ENCODE measurements at places on chromosomes 12 and 14. TPM values are rescaled to one million over a fixed set of nuclear protein-coding genes. Genes with fewer than 3 reads are reported as not detected.
A peak's percentile ranks its signal among the peaks of the same experiment; 100 is the strongest.

DNA sequence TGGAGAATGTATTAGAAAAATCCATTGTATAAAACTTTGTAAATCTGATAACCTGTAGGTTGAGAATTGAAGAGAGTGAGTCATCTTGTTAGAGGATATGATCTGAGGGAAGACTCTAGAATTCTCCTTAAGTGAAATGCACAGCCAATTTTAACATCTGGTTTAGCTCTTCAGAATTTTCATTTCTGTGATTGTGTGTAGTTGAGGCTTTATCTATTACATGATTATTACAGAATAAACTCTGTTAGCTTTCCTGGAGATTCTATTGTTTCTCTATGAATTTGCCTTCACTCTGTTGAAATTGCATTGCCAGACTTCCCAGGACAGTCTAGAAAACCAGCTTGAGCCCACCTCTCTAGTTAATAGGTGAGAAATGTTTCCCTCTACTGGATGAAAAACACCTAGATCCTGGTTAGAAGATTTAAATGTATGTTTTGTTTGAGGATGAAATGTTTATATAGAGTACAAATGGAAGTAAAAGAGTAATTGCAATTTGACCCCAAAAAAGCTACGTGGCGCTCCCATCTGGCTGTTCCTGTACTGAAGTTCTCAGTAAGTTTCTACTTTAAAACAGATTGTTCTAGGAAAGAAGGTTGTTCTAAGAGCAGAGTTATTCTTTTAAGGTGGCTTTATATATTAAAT, 2.9 kb downstream of the NUDT4 start:
- H3K4me1 ChIP-seq, result no peaks in the 10 kb centered on the region
- peak overlapping the region; percentile 96 for H3K4me3 ChIP-seq

- H3K4me1 ChIP-seq, result no peaks in the 10 kb centered on the region
- H3K27ac ChIP-seq, result no peak overlapping the region
- H3K27me3 ChIP-seq, result no peaks in the 10 kb centered on the region
- H3K36me3 ChIP-seq, result no peaks in the 10 kb centered on the region
Observed at GRCh38 chr12:88600272-88600671, 20.0 kb upstream of the KITLG start.

DNA sequence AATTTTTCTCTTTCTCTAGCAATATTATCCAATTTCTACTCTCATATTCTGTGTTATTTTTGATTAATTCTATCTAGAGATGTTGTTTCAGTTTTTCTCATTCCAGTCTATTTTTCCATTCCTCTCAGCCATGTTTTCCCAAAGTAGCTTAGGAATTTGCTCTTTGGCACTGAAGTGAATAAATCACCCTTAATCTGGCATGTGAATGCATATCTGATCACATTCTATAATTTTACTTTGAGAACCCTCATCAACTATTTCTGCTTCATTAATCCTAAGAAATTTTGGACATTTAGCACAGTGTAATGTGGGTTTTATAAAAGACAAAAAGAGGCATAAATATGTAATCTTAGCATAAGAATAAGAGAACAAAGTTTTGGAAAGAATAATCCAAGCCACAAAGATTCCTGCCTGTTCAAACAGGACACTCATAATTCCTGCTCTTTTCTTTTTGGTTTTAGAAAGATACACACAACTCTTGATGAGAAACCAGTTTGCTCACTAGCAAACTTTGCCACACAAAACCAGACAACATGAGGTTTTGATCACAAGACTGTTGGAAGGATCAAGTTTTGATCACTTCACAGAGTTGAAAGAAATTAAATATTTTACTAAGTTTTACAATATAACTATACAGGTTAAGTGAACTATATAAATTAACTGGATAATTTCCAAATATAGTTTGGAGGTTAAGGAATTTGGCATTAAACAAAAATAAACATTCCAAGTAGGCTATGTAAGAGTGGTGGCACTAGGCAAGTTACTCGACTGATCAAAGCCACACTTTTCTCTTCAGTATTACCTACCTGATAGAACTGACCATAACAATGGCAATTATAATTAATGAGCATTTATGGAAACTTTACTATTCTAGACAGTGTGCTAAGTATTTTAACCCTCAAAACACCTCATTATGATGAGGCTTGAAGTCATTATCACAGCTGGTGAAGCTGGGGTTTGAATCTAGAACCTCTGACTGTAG, 226.6 kb upstream of the TMTC1 start:
- no peaks in the 10 kb centered on the region for H3K36me3 ChIP-seq
- H3K4me1 ChIP-seq, result no peaks in the 10 kb centered on the region
- no peak for DNase-seq

DNA sequence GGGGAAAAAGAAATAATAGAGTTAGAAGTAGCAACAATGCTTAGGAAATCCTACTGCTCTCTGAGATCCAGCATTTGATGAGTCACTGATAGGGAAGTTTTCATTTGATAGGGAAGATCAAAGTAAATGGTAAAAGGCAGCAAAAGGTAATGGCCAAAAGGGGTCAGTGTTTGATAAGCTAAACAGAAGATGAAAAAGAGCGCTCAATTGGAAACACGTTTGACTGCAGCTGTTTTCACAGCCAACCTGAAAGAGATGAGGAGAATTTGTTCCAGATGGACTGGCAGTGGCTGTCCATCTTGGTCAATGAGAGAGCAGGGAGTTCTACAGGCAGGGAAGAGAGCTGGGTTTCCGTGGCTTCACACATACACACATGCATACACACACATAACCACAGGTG, 264.2 kb downstream of the TMEM132C start:
- H3K27me3 ChIP-seq, result no peaks in the 10 kb centered on the region
- no peak overlapping the region for H3K4me3 ChIP-seq
- no peaks in the 10 kb centered on the region for H3K4me1 ChIP-seq

- no peaks in the 10 kb centered on the region for H3K27me3 ChIP-seq
- DNase-seq, result no peak
- H3K4me1 ChIP-seq, result no peaks in the 10 kb centered on the region
- H3K4me3 ChIP-seq, result no peak overlapping the region
- no peaks in the 10 kb centered on the region for H3K36me3 ChIP-seq
Observed at GRCh38 chr14:63192085-63192484, 12.2 kb upstream of the RHOJ start.

DNA sequence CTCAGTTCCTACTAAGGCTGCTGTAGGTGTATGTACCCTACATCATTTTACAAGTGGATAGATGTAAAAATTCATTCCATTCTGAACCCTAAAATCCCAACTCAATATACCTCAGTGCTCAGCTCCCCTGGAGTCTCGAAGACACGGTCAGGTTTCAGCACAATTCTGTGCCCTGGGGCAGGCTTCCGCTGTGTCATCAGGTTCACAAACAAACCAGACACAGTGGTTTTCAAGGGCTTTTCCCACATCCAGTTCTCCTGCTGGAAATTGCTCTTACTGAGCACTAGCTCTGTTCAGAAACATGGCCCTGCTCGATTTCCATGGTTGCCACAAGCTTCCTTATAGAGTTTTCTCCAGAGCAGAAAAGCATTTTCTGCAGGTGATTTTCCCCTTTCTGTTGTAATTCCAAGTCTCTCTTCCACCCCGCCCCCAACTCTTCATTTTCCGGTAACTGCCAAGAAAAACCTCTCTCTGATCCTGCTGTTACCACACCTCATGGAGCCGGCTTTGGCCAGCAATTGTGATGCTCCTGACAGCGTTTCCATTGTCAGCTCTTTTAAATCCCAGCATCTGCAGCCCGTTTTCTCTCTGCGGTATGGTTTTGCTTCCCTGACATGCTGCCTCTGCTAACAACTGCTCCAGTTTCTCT, 483.0 kb upstream of the CCDC196 start:
- H3K27me3 ChIP-seq, result no peaks in the 10 kb centered on the region
- no peak overlapping the region for H3K4me3 ChIP-seq
- H3K4me1 ChIP-seq, result peaks cover 19% of the 10 kb centered on the region
- no peak overlapping the region for H3K27ac ChIP-seq
- H3K36me3 ChIP-seq, result no peaks in the 10 kb centered on the region
- DNase-seq, result no peak

Gene ASIC1
- 2.6 TPM for total RNA-seq

Gene KLRC1
- not detected for total RNA-seq

Gene USP44
- 30.8 TPM for total RNA-seq
